ENCODE measurements at places on chromosomes 3 and 15. TPM values are rescaled to one million over a fixed set of nuclear protein-coding genes. Genes with fewer than 3 reads are reported as not detected.

DNA sequence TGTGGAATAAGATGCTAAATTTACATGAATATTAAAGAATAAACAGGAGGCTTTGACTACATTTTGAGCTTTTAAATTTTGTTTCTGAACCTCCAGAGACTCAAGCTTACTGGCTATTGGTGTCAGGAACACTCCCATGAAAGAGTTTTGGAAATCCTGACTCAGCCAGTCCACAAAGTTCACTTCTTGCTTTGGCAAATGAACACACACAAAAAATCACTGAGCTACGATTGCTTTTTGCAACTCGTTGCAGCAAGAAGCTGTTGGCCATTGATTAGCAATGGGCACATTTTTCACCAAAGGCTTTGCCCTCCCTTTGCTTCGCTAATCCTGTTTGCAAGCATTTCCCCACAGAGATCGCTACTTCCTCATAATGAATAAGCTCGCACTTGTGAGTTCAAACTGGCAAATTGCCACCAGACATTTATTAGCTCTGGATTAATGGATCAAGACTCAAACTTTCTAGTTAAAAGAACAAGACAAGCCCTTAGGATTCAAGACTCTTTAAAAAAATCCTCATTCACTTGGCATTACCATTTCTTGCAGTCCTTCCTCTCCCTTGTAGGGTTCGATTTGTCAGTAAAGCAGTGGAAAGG, 343.2 kb upstream of the ONECUT1 start:
- DNase-seq, result no peak

DNA sequence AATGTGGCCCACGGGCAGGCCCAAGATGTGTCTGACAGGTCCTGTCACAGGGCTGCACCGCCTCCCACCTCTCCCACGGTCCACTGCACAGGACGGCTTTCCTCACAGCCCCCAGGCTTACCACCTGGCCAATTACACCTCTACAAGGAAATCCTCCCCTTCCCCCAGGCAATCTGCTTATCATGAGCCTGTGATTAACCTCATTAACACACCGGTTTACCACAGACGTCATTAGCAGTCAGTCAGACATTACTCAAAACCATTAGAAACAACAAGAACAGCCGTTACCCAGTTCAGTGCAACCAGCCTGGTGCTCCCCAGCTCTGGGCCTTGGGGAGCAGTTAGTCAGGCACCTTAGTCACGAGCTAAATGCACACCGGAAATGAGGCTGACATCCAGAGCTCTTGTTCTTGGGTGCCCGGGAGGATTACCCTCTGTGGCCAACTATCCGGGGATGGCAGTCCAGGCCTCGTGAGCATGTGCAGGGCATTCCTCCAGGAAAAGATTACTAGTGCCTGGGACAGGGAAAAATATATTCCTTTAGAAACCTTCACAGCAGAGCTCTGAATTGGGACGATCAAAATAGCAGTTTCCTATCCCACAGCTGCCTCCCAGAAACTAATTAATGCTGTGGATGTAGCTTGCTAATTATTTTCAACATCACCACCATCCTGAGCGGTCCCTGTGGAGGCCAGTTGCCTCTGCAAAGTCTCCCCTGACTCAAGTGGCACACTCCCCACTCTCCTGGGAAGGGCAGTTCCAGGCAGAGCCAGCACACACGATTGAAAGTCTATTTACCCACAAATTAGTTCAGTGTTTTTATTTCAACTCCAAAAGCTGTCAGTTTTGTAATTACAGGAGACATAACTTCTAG, 117.4 kb upstream of the ZBED2 start:
- DNase-seq, result no peak

DNA sequence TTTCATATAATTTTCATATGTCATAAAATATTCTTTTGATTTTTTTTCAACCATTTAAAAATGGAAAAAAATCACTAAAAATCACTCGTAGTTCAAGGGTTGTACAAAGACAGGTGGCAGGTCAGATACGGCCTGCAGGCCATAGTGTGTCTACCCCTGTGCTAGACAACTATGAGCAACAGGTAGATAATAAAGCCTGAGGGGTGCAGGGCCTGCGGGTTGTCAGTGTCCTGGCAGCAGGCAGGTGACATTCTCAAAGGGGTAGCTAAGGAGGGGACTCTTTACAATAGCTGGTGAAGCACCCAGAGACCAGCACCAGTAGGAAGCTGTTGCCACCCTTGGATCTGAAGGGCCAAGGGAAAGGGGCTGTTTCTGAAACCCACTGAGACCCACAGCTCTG, 34.4 kb downstream of the MINAR1 start:
- DNase-seq, result no peak

- no peak for DNase-seq
Observed at GRCh38 chr3:151635905-151636304, 97.8 kb upstream of the AADACL2 start.

DNA sequence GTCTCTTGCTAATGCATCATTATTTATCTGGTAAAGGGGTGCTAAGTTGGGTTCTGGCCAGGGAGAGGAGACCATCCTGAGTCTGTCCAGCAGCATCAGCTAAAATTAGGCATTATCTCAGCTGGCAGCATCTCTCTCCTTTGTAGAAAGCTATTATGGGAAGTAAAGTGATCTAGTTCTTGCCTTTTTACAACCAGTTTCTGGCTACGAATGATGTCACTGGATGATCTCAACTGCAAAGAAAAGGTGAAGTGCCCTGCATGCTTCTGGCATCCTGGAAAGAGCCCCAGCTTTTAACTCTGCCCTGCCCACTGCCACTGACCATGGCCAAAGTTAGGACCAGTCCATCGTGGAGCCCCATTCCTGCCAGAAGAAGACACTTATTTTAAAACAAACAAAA, 37.1 kb upstream of the IL12A start:
- no peak for DNase-seq

- DNase-seq, result no peak
Observed at GRCh38 chr15:77858792-77859490, 218.6 kb downstream of the TBC1D2B start.

DNA sequence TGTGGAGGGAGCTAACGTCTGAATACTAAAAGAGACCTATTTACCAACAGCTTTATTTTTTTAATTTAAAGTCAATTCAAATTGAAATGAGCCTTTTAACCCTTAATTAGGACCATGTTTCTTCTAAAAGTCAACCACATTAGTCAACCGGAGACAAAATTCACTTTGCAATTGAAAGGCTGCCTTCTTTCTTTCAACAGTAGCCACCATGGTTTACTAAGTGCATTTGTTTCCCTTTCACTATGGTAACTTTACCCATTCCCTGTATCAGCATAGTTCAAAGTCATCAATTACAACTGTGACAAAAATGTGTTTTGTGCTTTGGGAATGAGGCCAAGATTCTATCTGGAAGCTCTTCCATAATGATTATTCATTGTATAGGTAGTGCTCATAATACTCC, 225.4 kb downstream of the EPHA3 start:
- DNase-seq, result no peak

The LDHAL6B gene
- not detected for total RNA-seq

The MOBP gene
- not detected for total RNA-seq

The GOLGA8S gene
- 0.23 TPM for total RNA-seq

The GPR62 gene
- total RNA-seq, result not detected

The NTRK3 gene
- 4.0 TPM for total RNA-seq

The NLGN1 gene
- not detected for total RNA-seq

The FOXL2 gene
- not detected for total RNA-seq

The GPR160 gene
- 13.2 TPM for total RNA-seq

The TMF1 gene
- total RNA-seq, result 44.3 TPM
